ENCODE measurements at places on chromosomes 11 and 22.

DNA sequence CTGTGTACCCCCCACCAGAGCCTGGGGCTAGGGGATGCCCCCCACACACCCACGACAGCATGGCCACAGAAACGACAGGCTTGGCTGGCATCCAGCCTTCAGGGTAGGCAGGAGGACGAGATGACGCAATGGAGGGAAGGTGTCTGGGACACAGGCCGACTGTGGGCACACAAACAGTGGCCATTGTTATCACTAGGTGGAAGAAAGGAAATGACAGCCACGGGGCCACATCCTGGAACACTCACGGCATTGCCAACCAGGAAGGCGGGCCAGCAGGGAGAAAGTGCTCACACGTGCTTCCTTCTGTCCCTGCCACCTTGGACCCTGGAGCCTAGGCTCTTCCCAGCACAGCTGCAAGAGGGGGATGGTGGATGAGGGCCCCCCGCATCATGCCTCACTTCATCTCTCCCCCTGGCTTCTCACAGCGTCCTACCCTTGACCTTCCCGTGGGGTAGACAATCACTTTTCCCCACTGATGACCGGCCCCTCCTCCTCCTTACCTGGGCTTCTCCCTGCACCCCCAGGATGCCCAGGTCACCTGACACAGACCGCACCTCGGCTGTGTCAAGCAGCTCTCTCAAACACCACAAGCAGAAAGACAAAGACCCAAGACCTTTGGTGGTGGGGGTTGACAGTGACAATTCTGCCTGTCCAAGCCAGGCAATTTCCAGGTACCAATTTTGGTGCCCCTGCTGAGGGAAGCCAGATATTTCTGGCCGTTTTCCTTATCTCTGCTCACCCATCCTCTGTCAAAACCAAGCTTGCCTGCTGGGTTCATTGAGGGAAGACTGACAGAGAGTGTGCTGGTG, 8.6 kb downstream of the PLA2G6 start:
- no peak for DNase-seq

- no peak for DNase-seq
Observed at GRCh38 chr22:36619797-36620399, 83.7 kb downstream of the CACNG2 start.

DNA sequence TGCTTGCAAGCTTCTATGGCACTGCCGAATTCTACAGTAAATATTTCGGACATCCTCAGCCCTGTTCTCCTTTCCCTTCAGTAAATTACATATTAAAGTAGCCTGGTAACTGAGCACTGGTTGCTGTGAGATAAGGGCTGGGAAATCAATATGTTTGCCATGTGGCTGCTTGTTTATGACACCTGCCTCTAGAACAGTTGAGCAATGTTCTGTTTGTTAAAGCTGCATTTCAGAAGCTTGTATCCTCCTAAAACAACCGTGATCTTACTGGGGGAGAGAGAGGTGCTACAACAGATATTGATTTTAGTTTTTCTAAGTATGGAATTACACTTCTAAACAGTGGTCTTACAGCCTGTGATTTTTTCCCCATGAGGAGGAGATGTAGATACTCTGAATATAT, 39.4 kb downstream of the ZBTB16 start:
- no peak for DNase-seq

GRCh38 chr11:61294717-61295595, at the start of gene VWCE:
Gene VWCE, minus strand, starts transcription at chr11:61295316. Its CDS starts 279 bp downstream, at chr11:61295037.
- peak; percentile 91 for DNase-seq

GRCh38 chr11:23423656-23424055, 563.4 kb upstream of the CCDC179 start:
- no peak for DNase-seq

DNA sequence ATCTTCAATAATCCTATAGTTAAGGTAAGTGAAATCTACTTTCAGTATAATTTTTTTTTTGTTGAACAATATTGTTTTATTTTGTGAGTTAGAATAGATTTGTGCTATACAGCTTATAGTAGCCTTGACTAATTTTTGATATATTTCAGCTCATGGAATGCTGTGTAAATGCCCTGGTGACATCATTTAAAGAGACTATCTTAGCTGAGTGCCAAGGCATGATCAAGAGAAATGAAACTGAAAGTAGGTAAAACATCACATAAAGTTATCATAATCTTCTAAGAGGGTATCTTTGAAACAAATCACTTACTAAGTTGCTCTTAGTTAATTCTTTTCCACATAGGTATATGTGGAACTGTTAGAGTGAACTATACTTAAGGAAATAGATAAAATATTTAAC, 51.4 kb upstream of the ACAT1 start:
- DNase-seq = no peak

- no peak for DNase-seq
Observed at GRCh38 chr22:38653741-38654140, 2.5 kb downstream of the FAM227A start.

GRCh38 chr22:48708558-48709245, 1119.0 kb downstream of the BRD1 start:
- no peak for DNase-seq

DNA sequence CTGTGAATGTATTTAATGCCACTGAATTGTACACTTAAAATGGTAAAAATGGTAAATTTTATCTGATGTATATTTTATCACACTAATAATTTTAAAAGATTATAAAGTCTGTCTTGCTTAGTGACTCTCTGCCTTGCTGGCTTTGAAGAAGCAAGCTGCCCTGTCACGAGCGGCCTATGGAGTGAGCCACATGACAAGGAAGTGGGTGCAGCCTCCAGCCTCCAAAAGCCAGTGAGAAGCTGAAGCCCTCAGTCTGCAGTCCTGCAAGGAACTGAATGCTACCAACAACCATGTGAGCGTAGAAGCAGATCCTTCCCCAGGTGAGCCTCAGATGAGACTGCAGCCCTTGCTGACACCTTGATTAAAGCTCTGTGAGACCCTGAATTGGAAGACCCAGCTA, 20.0 kb downstream of the C11orf24 start:
- no peak for DNase-seq

GRCh38 chr22:20550851-20551744, 43.7 kb downstream of the MED15 start:
- peak; percentile 45 for DNase-seq

DNA sequence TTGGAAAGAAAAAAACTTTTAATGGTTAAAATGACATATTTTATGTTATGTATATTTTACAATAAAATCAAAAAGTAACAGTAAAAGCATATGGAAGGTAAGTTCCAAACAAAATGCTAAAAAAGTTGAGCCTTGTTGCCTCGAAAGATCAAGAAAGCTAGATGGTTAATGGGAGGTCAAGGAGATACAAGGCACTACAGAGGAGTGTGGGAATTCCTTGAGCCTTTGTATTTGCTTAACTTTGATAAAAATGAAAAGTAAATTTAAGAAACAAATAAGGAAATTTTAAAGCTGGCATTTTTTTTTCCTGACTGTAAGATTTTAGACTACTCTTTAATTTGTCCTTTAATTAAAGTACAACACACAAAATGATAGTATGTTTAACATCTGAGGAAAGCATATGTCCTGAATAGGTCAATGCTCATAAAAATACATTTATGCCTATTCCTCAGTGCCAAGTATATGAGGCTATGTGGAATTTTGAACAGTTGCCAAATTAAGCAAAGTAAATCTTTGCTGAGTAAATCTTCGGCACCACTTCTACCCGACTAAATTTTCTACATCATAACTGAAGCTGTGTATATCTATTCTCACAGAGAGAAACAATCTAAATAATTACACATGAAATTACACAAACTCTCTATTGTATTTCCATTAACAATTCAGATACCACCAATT, 108.8 kb downstream of the TTC28 start:
- no peak for DNase-seq

DNA sequence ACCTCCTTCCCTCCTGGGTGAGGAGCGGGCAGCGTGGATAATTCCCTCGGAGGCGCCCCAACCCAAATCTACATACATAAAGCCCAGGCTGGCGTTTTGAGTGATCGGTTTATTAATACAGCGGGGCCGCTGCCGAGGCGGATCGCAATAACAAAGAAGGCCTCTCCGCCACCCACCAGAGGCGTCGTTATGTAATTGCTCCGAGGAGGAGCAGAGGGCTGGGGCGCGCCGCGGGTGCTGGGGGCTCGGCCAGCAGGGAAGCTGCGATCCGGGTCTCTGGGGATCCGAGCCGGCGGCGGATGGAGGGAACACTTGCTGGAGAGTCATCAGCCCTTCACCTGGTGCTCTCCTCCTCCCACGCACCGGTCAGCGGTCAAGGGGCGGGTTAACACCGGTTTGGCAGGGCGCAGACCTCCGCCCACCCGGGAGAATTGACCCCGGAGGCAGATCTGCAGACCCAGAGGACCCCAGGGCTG, 6.4 kb upstream of the TP53I11 start:
- DNase-seq = no peak

DNA sequence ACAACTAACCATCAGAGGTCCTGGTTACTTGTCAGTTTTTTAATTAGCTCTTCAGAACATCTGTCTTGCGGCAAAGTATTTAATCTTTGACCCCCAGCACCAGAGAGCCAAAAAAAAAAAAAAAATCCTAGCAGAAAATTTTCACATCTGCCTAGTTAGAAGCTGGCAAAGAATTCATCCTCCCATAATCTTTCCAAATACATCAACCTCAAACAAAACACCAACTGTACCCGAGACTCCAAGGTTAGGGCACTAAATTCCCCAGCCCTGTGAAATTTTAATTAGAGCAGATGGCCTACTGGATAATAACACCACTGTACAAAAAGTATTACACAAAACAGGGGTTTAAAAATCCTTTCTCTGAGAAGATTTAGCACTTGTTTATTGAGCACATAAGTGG, 55.7 kb downstream of the RAB38 start:
- DNase-seq = no peak

DNA sequence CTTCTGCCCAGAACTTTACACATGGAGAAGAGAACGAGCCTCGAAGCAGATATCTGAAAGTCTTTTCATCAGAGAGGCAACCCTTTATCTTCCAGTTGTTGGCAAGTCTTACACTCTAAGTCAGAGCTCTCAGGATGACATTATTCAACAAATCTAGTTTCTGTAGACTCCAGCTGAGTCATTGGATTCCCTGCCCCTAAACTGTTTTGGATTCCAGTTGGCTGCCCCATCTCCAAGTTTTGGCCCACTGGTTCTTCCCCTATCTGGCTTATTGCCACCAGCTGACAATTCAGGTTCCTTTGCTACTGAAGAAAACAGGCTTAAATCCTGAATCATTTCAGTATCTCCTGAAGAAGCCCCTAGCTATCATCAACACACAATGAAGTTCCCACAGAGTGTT, 14.2 kb downstream of the SAAL1 start:
- DNase-seq = no peak

DNA sequence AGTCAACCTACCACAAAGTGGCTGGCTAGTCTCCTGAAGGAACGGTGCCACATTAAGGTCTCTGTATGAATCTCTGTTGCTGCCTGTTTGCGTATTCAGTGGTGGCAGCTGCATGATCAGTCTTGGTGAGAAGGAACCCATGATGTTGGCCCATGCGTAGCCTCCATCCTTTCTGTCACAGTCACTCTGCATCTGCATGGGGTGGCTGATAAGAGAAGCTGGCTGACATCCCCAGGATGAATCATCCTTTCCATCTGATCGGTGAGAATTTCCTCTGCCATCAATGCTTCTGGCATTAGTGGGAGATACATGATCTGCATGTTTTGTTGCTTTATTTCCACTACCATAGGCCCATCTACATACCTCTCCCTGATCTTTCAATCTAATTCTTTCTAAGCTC, 199.0 kb upstream of the NECTIN1 start:
- no peak for DNase-seq

DNA sequence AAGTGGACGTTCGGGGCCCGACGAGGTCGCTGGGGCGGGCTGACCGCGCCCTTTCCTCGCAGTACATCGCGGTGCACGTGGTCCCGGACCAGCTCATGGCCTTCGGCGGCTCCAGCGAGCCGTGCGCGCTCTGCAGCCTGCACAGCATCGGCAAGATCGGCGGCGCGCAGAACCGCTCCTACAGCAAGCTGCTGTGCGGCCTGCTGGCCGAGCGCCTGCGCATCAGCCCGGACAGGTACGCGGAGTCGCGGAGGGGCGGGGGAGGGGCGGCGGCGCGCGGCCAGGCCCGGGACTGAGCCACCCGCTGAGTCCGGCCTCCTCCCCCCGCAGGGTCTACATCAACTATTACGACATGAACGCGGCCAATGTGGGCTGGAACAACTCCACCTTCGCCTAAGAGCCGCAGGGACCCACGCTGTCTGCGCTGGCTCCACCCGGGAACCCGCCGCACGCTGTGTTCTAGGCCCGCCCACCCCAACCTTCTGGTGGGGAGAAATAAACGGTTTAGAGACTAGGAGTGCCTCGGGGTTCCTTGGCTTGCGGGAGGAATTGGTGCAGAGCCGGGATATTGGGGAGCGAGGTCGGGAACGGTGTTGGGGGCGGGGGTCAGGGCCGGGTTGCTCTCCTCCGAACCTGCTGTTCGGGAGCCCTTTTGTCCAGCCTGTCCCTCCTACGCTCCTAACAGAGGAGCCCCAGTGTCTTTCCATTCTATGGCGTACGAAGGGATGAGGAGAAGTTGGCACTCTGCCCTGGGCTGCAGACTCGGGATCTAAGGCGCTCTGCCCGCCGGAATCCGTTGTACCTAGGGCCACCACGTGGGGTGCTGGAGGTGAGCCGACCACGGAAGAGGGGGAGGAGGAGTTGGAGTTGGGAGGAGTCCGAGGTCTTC, 771 bp downstream of the MIF start:
- DNase-seq = peak; percentile 86

DNA sequence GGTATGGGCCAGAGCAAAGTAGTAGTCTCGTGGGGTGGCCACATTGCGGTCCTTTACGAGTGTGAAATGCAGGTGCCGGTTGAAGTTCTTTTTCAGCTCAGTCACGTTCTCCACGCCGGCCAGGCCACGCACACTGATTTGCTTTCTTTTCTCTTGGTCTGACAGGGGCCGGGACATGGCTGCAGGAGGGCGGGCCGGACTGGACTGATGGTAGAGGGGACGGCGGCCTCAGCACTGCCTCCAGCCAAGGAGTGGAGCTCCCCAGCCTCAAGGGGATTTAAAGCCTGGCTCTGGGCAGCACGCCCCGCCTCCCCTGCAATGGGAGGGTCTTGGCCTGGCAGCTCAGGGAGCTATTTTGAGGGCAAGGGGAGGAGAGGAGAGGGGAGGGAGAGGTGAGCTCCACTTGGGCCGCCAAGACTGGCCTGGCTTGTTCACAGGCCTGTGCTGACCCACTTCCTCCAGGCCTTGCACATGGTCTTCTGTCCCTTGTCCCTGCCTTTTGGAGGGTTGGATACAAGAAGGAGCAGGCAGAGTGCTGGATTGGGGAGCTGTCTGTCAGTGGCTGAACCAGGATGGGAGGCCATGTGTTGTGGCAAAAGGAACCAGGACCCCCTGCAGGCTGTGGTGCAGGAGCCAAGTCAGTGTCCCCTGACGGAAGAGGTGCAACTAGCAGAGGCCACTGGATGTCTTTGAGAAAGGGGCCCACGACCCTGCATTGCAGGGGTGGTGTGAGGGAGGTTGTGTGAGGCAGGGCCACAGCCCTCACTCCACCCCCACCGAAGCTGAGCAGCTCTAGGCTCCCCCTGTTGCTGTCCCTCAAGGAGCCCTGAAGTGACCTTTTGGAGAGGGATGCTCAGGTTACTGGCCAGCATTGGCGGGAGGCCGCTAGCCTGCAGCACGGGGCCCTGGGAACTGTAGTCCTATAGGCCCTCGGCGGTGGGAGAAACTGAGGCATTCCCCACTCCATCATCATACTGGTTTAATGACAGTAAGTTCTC, at the start of gene PYGM:
Gene PYGM, minus strand, starts transcription at position 253 of the 998 bp plus-strand sequence. Its CDS starts 76 bp downstream, at position 177.
- DNase-seq = peak; percentile 89

GRCh38 chr22:25112538-25113253, 87.0 kb upstream of the CRYBB3 start:
- no peak for DNase-seq

GRCh38 chr22:19961201-19961580, 19.6 kb upstream of the TXNRD2 start:
- no peak for DNase-seq

All from iPS-NIHi11 (cell line).